ENCODE measurements at places on chromosomes 2 and 18. TPM values are rescaled to one million over a fixed set of nuclear protein-coding genes. Genes with fewer than 3 reads are reported as not detected.

DNA sequence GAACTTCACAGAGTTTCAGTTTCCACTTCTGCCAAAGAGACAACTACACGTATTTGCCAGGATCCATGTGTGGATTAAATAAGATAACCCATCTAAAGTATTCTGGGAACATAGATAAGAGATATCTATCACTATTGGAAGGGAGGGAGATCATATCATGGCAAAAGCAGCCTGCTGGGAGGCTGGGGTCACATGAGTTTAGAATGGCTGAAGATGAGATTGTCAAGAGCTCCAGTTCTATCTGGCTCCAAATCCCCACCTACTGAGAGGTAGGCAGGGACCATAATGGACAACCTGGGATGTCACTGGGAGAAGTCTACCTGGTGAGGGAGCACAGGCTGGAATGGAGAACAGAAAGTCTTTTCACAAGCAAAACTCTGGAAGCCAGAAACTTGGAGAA is 192.6 kb upstream of the ST6GAL2 start:
- DNase-seq, result no peak

GRCh38 chr2:108701208-108701607 is 18.1 kb upstream of the RANBP2 start:
- DNase-seq, result no peak

Gene NT5DC4
- 1.6 TPM for total RNA-seq

Gene IL1R1
- total RNA-seq, result 10.5 TPM

Gene CKAP2L
- total RNA-seq, result 0.13 TPM

Gene CRYGB
- not detected for total RNA-seq

Data from dorsolateral prefrontal cortex (tissue), 122 donors.